CD4-positive, alpha-beta T cell (primary cell): ENCODE measurements at places on chromosomes 12 and 14. TPM values are rescaled to one million over a fixed set of nuclear protein-coding genes. Genes with fewer than 3 reads are reported as not detected.

SERPINA9 gene
- not detected for total RNA-seq

OR6S1 gene
- total RNA-seq: not detected

DNA sequence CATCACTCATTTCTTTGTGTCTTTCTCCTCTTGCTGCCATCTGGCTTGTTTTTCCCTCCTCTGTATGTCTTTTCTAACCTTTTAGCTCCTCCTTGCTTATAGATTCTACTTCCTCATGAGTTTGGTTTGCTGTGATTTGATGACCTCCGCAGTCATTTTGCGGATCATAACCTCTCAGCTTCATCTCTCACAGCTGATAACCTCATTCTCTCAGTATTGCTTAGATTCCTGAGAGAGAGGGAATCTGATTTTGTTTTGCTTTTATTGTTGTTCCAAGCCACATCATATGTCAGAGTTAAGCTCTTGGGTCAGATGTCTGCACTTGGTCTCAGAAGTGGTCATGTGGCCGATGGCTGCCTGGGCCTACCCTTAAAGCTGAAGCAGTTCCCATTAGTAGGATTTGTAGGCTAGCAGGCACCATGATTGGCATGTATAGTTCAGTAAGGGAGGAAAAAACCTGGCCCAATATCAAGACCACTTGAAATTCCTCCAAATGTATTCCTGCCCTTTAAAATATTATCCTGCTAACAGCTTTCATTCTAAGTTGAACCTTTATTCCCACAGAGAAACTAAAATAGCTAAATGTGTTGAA lies 13.5 kb downstream of the ZNF664 start:
- DNase-seq: no peak

GRCh38 chr12:55065535-55065934 lies 45.8 kb downstream of the NEUROD4 start:
- DNase-seq: no peak

GRCh38 chr12:79451978-79452377 lies 238.8 kb downstream of the PAWR start:
- no peak for DNase-seq

- no peak for DNase-seq
Measured at GRCh38 chr12:92605621-92606170, 97.1 kb upstream of the PLEKHG7 start.

LMNTD1 gene
- total RNA-seq: not detected

DNA sequence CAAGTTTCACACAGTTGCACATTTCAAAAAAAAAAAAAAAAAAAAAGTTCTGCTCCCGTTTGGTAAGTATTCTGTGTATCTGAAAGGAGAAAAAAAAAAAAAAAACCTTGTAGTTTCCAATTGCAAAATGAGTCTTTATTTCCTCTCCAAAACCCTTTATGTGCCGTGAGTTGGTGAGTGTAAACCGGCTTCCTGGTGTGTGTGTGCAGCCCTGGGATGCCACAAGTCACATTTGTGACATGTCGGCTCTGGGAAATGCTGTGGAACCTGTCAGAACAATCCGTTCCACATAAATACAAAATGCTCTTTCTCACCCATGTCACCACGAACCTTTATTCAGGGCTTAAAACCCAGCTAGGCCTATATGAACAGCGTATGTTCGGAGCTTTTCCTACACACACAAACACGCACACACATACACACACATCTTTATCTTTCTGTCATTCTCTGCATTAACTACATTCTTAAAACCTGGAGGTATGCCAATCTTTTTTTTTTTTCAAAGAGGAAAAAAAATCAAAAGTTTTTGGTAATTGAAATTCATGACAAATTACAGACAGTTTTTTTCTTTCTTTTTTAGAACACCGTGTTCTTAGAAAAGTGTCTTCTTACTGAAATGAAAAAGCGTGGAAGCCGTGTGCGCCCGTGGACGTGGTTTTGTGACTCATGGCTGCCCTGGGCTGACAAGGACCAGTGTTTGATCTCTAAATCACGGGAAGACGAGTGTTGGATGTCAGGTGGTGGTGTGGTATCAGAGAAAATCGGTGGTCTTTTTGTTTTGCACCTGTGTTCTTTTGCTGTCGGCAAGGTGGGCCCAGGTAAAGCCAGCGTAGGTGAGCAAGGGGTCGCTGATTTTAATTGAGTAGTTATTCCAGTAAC lies 612.0 kb downstream of the VRK1 start:
- no peak for DNase-seq

DNA sequence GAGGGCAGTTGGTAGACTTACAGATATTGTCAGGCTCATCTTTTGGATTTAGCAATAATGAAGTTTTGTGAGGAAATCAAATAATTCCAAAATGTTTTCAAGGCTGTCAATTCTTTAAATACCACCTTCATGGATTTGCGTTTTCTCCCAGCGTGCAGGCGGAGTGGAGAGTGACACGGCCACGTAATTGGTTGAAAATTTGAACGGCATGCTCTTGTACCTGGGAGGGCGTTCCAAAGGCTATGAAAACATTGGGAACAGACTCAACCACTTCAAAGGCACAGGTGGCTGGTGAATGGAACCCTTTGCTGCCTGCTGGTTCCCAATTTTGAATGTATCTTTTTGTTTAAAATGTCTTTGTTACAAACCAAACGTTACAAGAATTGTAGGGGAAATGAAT lies 12.4 kb downstream of the SMIM41 start:
- no peak for DNase-seq

HELB gene
- 33.8 TPM for total RNA-seq

DNA sequence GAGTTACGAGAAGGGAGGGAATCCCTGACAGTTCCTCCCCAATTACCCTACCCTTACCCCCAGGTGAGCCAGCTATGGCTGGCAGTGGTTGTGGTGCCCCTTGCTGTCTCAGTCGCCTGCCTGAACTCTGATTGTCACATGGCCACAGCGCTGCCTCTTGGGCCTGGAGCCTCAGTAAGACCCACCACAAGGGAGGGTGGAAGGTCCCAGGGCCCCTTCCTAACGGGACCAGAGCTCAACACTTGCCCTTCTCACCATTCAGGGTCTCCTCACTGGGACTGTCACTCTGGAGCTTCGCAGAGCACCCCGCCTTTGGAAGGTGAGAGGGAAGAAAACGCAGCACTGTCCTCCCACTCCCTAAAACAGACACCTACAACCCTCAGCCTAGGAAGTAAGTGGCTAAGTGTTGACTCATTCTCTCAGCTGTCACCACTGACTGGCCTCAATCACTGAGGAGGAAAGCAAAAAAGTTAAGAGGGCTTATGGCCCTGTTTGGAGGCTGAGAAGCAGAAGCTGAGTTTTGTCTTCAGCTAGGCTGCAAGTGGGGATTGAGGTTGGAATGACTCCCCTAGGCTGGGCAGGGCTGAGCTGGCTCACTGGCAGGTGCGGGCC lies 1.0 kb downstream of the TMEM253 start:
- DNase-seq: no peak

DNA sequence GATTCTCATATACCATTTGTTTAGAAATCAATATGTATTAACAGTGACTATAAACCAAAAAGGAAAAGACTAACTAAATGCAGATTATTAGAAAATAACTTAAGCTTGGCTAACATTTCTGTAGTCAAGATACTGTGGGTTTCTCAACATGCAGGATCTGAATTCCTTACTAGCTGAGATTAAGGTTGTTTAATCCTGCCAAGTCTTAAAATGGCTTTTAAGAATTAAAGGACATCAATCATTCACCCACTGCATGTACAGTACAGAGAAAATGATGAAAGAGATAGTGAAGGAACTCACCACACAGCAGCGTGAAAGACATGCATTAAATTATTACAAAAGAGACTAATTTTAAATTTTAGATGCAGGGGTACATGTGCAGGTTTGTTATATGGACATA lies 3.8 kb downstream of the ACSS3 start:
- DNase-seq: no peak

DIO2 gene
- total RNA-seq: not detected

DNA sequence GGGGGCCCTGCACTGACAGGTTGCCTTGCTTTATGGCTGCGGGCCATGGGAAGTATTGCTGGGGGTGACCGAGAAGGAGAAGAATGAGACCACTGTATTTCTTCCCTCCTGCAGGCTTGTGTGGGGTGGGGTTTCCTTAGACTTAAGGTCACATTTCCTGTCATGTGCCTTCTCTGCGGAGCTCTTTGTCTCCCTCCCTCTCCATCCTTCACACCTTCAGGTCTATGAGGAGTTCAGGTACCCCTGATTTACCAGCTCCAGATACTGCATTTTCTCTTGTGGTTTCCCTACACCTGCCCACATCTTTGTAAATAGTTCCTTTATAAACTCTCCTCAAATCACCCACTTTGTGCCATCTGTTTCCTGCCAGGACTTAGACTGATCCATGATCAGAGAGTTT lies 3.6 kb downstream of the FNTB start:
- DNase-seq: no peak

- DNase-seq: no peak
Measured at GRCh38 chr14:69626132-69626500, 14.7 kb downstream of the SUSD6 start.

DNA sequence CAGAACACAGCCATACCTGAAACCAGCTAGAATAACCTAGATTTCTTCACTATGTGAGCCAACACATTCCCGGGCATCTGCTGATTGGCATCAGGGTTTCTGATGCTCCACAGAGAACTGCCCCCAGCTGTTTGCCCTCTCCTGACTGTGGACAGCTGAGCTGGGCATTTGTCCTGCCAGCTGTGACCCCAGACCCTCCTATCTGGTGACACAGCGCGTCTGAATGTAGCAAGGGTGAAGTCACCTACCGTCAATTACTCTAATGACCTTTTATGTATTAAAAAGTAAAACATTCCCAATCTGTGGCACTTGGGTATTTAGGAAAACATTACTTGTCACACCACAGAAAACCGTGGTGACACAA lies 29.7 kb upstream of the SFSWAP start:
- DNase-seq: no peak

DNA sequence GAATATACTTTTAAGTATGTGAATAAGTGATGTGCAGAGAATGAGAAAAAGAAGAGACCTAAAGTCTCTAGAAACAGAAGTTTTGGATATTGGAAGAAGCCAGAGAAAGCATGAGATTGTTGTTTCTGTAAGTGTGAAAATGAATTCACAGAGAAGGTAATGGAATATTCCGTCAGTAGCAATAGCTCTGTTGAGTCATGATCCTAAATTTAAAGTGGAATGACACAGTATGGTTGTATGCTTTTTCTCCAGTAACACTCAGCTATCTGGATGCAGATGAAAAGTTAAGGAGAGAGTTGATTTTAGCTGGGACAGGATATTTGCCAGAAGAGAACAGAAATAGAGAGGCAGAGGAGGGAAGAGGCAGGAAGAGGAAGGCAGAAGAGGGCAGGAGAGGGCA lies 1166.3 kb downstream of the GALC start:
- no peak for DNase-seq

- DNase-seq: no peak
Measured at GRCh38 chr12:121085506-121086353, 46.7 kb upstream of the OASL start.

MAP1LC3B2 gene
- total RNA-seq: 2.1 TPM

- peak; percentile 47 for DNase-seq
Measured at GRCh38 chr14:31025367-31026076, at the start of gene AP4S1. Gene AP4S1, plus strand, starts transcription at chr14:31025649. Its CDS starts 40,548 bp downstream, at chr14:31066197.

DNA sequence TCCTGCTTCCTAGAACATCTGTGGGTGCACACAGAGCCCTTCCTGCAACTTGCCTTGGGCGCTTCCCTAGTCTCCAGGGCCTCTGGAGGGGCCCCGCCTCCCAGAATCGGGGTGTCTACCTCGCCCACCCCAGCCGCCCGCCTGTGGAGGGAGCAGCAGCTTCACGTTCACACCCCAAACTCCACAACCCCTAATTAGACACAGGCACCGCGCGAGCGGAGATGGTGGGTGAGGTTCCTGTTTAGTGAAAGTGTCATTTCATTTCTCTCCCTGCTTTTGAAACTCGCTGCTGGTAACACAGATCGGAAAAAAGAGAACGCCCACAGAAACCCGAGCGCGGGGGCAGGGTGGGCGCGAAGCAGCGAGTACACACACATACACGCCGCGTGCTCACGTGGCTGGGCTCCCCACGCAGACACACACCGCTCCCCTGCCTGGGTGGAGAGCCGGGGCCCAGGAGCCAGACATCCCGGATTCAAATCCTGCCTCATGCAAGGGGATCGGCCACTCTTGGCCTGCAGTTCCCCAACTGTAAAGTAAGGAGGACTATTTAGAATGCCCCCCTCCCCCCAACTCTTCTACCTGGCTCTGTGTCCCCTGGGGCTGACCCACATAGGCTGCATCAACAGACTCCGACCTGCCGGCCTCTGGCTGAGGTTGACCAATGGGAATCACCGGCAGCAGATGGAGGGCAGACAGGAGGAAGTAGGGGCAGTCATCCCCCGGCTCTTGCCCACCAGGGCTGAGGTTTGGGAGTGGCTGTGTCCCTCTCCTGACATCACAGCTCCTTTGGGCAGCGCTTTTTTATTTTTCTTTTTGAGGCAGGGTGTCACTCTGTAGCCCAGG lies 79.2 kb upstream of the NCOR2 start:
- DNase-seq: no peak

DNA sequence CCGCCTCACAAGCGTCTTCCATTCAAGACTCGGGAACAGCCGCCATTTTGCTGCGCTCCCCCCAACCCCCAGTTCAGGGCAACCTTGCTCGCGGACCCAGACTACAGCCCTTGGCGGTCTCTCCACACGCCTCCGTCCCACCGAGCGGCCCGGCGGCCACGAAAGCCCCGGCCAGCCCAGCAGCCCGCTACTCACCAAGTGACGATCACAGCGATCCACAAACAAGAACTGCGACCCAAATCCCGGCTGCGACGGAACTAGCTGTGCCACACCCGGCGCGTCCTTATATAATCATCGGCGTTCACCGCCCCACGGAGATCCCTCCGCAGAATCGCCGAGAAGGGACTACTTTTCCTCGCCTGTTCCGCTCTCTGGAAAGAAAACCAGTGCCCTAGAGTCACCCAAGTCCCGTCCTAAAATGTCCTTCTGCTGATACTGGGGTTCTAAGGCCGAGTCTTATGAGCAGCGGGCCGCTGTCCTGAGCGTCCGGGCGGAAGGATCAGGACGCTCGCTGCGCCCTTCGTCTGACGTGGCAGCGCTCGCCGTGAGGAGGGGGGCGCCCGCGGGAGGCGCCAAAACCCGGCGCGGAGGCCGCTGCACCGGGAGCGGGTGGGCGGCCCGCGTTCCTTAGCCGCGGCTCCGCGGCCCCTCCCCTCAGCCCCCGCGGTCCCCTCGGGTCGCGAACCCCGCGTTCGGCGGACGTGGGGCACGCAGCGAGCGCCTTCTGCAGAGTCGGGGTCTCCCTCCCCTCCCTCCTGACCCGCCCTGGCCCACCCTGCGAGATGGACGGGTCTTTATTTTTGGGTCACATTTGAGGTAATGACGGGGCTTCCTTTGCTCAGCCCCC lies at the start of gene UBC:
Gene UBC (minus strand): TSS at position 259 of the 847 bp plus-strand sequence. CDS start 879 bp downstream, outside the sequence.
- DNase-seq: peak; percentile 91

- no peak for DNase-seq
Measured at GRCh38 chr14:23149745-23150144, 30.7 kb upstream of the CEBPE start.

GRCh38 chr14:61492474-61492873 lies 171.1 kb downstream of the PRKCH start:
- DNase-seq: no peak

- no peak for DNase-seq
Measured at GRCh38 chr12:90712671-90713070, 242.3 kb downstream of the CCER1 start.

KCNH3 gene
- total RNA-seq: 3.4 TPM

- peak; percentile 73 for DNase-seq
Measured at GRCh38 chr14:100067971-100068959, 3.0 kb downstream of the EVL start.

DNA sequence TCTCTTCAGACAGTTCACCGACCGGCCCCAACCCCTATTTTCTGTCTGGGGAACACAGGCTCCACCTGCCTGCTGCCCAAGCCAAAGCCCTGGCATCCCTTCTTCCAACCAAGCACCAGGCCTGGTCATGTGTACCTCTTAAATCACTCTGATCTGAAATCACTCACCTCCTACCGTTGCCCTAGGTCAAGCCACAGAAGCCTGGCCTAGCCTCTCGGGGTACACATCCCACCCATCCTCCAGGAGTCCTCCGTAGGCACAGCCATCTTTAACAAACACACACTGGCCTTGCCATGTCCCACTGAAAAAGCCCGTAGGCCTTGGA lies 81.8 kb downstream of the IRF2BPL start:
- DNase-seq: no peak
